Amygdala (tissue), 56 donors: ENCODE measurements at places on chromosomes 4 and X.

DNA sequence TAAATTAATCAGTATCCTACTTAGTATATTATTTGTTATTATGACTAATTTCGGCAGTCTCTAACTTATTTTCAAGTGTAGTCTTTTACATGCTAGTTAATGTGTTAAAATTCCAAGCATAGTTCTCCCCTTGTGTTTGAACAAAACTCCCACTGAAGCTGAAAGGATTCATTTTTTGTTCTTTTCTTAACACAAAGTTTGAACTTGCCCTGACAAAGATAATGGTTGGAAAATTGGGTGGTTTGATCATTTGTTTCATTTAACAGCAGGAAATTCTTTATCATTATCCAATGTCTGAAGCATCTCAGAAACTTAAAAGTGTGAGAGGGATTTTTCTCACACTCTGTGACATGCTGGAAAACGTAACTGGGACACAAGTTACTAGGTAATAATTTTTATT is 36.0 kb downstream of the INTU start:
- no peak for DNase-seq

DNA sequence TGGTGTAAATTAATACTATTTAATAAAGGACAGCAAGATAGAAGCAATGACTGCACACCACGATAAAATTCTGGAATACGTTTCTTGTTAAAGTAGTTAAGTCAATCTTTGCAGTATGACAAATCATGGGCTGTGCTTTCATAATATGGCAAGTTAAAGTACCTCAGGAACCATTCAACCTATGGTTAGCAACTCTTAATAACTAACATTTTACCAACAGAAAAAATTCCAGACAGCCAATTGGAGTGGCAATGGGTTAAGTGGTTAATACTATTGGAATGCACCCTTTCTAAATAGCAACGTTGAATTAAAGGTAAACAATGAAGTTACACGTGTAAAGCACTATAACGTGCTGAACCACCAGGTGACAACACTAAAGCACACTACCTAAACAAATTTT is 72.4 kb upstream of the ZCCHC13 start:
- no peak for DNase-seq

GRCh38 chr4:138200236-138200590 is 41.9 kb downstream of the SLC7A11 start:
- no peak for DNase-seq

DNA sequence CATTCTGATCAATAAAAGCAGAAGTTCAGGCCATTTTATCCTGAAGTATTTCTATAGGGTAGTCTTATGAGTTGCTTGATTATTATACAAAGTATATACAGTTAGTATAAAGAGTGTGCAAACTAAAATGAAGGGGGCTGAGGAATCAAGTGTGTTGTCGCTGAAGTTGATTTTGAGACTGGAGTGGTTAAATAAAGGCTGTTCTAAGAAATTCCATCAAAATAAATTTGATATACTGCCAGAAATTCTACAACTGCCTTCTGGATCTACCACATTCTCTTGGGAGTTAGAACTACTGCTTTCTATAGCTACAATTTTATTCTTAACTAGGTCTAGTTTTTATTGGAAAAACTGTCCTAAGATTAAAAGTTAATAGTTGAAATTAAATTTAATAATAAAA is 12.4 kb downstream of the EDNRA start:
- no peak for DNase-seq

DNA sequence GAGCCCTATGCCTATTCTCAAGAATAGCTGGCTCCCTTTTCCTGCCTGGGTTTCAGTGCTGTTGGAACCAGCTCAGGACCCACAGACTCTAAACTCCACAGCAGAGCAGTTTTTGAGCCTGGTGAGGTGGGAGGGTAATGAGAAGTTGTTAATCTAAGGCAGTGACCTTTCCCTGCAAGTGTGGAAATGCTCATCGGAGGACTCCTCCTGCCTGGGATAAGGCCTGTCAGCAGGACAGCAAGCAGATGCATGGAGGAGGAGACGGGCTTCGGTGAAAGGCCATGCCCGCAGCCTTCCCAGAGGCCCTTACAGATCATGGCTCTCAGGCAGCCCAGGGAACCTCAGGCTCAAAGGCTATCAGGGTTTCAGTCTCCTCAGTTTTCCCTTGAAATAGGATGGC is 70.0 kb upstream of the SHISA3 start:
- DNase-seq: no peak

GRCh38 chr4:159019356-159019755 is 83.5 kb upstream of the RAPGEF2 start:
- DNase-seq: no peak

- peak; percentile 61 for DNase-seq
These were observed 27.8 kb upstream of the PSAPL1 start for GRCh38 chr4:7462509-7462971.

DNA sequence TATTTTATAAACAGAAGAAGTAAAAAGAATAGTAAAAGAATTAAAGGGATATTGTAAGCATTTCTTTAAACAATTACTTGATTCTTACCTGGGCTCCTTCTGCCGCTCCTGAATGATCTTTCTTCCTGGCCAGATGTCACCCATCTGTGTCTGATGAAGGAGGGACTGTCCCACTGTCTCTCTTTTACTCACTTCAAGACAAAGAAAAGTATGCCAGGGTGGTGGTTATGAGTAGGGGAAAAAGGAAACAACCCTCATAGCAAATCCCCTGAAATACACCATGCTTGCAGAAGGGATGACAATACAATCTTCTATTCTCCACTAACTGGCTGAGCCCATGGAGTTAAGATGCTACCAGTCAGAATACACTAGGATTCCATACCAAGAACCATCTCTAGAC is 31.1 kb downstream of the SYTL4 start:
- no peak for DNase-seq

DNA sequence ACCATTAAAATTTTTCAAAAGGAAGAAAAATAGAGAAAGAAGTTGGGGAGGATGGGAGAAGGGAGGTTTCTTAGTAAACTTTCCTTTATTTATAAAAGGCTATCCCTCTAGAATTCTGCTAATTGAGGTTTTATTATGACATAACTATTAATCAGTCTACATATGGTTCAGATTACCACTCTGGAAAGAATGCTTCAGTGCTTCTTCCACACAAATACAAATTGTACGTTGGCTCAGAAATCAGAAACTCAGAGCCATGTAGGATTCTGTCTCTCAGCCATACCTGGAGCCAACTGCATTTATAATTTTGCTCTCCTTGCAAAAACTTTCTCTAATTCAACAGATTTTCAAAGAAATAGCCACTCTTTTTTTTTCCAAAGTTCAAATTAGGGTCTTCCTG is 37.1 kb downstream of the SRPX start:
- DNase-seq: no peak

DNA sequence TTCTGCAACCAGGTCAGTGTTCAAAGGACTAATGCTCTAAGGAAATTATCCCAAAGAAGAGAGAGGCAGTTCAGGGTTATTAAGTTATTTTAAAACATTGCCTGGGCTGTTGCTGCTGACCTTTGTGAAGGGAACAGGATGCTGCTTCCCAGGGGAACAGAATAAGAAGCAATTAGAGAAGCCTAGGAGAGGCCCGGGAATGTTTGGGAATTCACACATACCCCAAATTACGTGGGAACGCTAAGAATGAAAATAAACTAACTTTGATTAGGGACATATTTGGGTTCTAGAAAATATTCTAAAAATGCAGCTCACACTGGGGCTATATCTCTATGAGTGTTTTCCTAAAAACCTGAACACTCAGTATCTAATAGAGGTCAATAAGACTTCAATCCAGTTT is 243.1 kb upstream of the FTHL17 start:
- no peak for DNase-seq

GRCh38 chr4:148108766-148109165 is 333.4 kb downstream of the NR3C2 start:
- DNase-seq: no peak
